ENCODE measurements at places on chromosomes 7 and 10.
A peak's percentile ranks its signal among the peaks of the same experiment; 100 is the strongest.

DNA sequence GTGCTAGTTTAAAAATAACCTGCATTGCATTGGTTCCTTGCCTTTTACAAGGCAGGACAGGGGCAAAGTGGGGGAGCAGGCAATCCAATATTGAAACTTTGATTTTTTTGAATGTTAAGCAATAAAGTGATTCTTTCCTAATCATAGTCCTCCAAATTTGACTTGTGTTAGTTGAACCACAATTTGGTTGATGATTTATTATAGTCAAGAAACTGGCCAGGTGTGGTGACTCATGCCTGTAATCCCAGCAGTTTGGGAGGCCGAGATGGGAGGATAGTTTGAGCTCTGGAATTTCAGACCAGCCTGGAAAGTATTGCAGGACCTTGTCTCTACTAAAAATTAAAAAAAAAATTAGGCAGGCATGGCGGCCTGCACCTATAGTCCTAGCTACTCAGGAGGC lies 27.9 kb upstream of the ABLIM1 start:
- no peak overlapping the region for H3K4me3 ChIP-seq
- H3K36me3 ChIP-seq: no peaks in the 10 kb centered on the region
- no peaks in the 10 kb centered on the region for H3K4me1 ChIP-seq
- DNase-seq: no peak
- H3K27ac ChIP-seq: no peak overlapping the region

GRCh38 chr7:16900209-16900768 lies 18.5 kb upstream of the AGR3 start:
- DNase-seq: no peak
- no peaks in the 10 kb centered on the region for H3K36me3 ChIP-seq
- H3K4me1 ChIP-seq: no peaks in the 10 kb centered on the region

- peaks cover 57% of the 10 kb centered on the region for H3K27me3 ChIP-seq
- peaks cover 19% of the 10 kb centered on the region for H3K4me1 ChIP-seq
- H3K36me3 ChIP-seq: no peaks in the 10 kb centered on the region
- H3K27ac ChIP-seq: no peak overlapping the region
Observed at GRCh38 chr7:142177869-142178268, 66.4 kb downstream of the MGAM2 start.

GRCh38 chr10:28668363-28669226 lies 8.7 kb upstream of the BAMBI start:
- peaks cover 66% of the 10 kb centered on the region for H3K27me3 ChIP-seq
- H3K36me3 ChIP-seq: no peaks in the 10 kb centered on the region
- H3K4me3 ChIP-seq: peak overlapping the region; percentile 71
- peaks cover 10% of the 10 kb centered on the region for H3K4me1 ChIP-seq
- DNase-seq: peak; percentile 57

DNA sequence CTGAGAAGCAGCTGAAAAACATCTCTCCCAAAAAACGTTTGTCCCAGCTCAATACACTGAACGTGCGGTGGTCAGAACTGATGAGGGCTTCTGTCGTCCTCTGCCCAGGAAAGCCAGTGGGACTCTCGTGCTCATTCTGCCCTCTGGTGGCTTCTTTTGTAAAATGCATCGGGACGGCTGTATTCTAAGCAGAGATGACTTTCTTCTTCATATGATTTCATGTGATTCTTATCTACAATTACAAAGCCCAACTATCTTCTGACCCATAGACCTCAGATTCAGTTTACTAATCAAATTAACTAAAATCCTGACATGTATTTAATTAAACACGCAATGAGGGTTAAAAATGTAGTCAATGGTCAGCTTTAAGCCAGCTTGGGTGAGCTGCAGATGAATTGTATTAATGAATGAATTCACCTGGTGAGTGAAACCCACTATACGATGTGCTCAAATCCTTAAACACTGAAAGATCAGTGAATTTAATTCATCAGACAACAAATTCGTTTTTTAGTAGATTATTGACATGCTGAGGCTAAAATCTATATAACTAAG lies 117.6 kb upstream of the FAM204A start:
- peak; percentile 30 for DNase-seq
- no peaks in the 10 kb centered on the region for H3K4me1 ChIP-seq
- H3K27ac ChIP-seq: no peak overlapping the region
- peaks cover 18% of the 10 kb centered on the region for H3K27me3 ChIP-seq
- no peak overlapping the region for H3K4me3 ChIP-seq

GRCh38 chr7:101620991-101621390 lies 8.1 kb downstream of the MYL10 start:
- peaks cover 15% of the 10 kb centered on the region for H3K27me3 ChIP-seq
- no peaks in the 10 kb centered on the region for H3K36me3 ChIP-seq
- H3K27ac ChIP-seq: no peak overlapping the region
- H3K4me1 ChIP-seq: no peaks in the 10 kb centered on the region
- no peak overlapping the region for H3K4me3 ChIP-seq

DNA sequence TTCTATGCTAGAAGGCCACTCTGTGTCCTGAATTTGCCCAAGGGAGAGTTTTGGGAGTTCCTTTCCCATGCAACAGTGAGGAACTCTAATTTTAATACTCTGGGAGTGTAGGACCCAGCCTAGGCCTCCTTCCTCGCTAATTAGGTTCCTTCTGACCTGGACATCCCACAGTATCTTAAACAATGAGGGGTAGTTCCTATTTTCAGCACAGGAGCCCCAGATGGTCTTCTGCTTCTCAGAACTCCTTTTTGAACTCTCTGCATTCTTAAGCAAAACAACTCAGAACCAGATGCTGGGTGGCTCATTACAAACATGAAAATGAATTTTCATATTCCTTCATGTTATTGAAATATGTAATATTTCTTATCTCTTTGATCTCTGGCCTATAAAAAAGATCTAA lies 116.9 kb downstream of the LRMDA start:
- H3K4me3 ChIP-seq: no peak overlapping the region
- H3K27me3 ChIP-seq: no peaks in the 10 kb centered on the region
- H3K27ac ChIP-seq: no peak overlapping the region
- H3K36me3 ChIP-seq: no peaks in the 10 kb centered on the region
- no peaks in the 10 kb centered on the region for H3K4me1 ChIP-seq

DNA sequence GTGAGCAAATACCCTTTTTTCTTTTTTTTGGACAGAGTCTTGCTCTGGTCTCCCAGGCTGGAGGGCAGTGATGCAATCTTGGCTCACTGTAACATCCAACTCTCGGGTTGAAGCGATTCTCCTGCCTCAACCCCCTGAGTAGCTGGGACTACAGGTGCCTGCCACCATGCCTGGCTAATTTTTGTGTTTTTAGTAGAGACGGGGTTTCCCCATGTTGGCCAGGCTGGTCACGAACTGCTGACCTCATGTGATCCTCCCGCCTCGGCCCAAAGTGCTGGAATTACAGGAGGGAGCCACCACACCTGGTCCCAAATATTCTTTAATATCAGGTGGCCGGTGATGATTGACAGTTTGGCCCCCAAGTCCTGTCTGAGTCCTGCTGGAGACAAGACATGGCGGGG lies 6.6 kb downstream of the LAT2 start:
- no peaks in the 10 kb centered on the region for H3K27me3 ChIP-seq
- peaks cover 24% of the 10 kb centered on the region for H3K4me1 ChIP-seq
- H3K27ac ChIP-seq: peak overlapping the region; percentile 69
- no peak for DNase-seq
- H3K4me3 ChIP-seq: no peak overlapping the region

GRCh38 chr7:135321556-135321955 lies 87.9 kb downstream of the STRA8 start:
- no peaks in the 10 kb centered on the region for H3K27me3 ChIP-seq
- no peak overlapping the region for H3K27ac ChIP-seq
- H3K4me1 ChIP-seq: no peaks in the 10 kb centered on the region
- no peak for DNase-seq

DNA sequence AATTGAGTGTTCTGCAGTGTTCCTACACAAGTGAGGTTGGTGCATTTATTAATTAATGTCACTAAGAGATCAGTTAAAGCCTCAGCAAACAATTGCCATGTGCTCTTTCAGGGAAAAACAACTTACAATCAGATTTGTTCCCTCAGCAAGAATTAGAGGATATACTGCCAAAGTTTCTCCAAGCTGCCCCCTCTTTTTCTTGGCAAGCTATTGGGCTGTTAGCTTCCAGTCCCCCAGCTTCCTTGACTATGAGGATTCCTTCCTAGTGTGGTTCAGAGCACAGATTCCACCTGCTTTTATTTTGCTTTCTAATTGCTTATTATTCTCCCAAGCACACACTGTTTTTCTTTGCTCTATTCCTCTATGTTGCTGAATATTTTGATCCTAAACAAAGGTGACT lies 112.7 kb downstream of the RBM20 start:
- H3K36me3 ChIP-seq: peaks cover 4% of the 10 kb centered on the region
- no peaks in the 10 kb centered on the region for H3K27me3 ChIP-seq
- H3K4me1 ChIP-seq: peaks cover 19% of the 10 kb centered on the region
- no peak for DNase-seq
